WTC11 (cell line): ENCODE measurements at places on chromosomes 1 and 21.

DNA sequence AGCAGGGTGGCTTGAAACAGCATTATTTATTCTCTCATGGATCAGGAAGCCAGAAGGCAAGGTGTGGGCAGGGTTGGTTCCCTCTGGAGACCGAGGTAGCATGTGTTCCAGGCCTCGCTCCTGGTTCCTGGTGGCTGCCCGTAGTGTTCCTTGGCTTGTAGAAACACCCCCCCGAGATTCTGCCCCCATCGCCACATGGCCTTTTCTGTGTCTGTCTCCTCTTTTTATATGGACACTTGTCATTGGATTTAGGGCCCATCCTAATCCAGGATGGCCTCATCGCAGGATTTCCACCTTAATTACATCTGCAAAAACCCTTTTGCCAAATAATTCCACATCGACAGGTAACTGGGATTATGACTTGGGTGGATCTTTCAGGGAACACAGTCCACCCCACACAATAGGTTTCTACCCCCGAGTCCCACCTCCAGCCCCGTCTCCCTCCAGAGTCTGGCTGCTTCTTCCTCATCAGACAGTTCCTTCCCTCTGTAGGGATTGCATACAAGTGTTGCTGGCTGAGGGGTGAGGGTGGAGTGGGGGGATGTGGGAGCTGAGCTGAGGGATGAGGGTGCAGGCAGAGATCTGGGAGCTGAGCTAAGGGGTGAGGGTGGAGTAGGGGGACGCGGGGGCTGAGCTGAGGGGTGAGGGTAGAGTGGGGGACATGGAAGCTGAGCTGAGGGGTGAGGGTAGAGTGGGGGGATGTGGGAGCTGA lies 12.3 kb upstream of the NPHP4 start:
- DNase-seq = no peak

DNA sequence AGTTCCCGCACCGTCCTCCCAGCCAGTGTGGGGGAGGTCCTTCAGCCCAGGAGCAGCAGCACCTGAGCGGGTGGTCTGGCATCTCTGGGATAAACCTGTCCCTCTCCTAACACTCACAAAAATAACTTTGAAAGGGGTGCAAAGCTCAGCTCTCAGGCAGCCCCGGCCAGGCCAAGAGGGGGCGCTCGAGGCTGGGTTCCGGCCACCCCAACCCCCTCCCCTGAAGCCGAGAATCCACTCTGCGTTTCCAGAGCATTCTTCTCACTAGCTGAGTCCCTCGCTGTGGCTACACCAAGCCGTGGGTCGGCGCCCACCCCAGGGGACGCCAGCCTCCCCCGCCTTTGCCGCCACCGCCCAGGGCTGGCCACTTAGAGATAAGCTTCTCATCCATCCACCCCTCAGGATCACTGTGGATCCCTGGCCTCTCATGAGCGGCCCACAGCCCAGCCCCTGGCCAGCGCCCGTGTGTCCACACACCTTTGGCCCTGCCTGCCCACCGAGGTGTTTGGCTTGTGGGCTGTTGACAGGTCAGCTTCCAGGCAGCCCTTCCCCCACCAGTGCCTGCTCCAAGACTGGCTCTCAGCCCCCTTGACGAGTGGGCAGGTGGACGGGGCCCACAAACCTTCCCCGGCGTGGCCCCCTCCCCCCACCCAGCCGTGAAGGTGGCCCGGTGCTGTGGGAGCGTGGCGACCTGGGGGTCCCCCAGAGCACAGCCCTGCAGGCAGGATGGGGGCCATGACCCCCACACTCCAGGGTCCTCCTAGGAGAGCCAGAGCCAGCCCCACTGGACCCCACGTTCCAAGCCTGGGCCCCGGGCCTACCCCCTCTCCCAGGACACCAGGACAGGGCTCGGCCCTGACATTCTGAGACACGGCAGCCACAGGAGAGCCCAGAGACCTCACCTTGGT lies 1.9 kb downstream of the FTCD start:
- DNase-seq = peak; percentile 87

- DNase-seq = no peak
Observed at GRCh38 chr1:10778640-10779039, 17.8 kb downstream of the CASZ1 start.

GRCh38 chr1:225354906-225355305 lies 72.9 kb downstream of the LBR start:
- DNase-seq = no peak

- DNase-seq = no peak
Observed at GRCh38 chr1:179966551-179966950, 11.9 kb downstream of the CEP350 start.

- no peak for DNase-seq
Observed at GRCh38 chr1:151370211-151370911, 2.1 kb downstream of the SELENBP1 start.
